ENCODE measurements at places on chromosomes 5 and 9.

DNA sequence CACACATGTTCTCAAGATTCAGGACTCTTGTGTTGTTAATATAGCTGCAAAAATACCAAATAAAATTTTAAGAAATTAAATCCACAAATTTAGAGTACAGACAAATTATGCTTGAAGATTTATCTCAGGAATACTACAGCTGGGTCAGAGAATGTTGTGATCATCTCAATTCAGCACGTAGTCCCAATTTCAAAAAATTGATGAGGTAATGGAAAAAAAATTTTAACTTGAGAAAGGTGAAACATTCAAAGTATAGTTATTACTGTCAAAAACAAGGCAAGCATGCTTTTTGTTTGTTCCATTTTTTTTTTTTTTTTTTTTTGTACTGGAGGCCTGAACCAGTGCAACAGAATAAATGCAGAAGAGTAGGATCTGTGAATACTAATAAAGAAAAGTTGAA lies 29.4 kb downstream of the ICE1 start:
- DNase-seq, result no peak

DNA sequence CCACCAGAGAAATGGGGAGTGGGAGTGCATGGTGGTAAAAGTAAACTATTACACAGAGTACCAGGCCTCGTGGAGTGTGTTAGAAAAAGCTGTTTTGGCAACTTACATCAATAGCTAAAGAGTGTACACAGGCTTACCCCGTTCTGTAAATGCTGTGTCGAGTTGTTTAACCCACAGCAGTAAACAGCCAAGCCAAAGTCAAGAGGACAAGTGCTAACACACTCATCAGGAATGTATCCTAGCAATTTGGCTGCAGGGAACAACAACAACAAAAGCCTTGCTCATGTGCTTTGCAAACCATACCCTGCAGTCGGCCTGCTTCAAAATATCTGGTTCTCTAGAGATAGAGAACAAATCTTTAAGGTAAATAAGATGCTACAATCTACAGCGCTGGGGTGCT lies 15.9 kb downstream of the DAP start:
- no peak for DNase-seq

- no peak for DNase-seq
Measured at GRCh38 chr9:88811511-88811910, 179.8 kb upstream of the S1PR3 start.

DNA sequence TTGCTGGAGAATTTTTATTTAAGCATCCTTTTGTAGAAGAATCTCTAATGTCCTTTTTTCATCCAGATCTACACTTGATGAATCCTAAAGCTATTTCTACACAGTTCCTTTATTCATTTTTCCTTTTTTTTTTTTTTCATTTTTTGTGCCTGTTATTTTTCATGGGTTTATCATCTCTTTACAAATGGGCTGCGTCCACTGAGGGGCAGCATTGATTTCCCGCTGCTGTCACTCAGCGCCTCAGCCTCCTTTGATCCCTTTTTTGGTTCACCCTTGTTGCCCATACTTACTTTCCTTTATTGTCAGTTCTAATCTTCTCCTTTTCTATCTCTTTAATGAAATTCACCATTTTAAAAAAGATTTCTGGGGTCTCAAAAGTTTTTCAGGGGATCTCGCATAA lies 5.7 kb upstream of the MSMP start:
- DNase-seq, result no peak

DNA sequence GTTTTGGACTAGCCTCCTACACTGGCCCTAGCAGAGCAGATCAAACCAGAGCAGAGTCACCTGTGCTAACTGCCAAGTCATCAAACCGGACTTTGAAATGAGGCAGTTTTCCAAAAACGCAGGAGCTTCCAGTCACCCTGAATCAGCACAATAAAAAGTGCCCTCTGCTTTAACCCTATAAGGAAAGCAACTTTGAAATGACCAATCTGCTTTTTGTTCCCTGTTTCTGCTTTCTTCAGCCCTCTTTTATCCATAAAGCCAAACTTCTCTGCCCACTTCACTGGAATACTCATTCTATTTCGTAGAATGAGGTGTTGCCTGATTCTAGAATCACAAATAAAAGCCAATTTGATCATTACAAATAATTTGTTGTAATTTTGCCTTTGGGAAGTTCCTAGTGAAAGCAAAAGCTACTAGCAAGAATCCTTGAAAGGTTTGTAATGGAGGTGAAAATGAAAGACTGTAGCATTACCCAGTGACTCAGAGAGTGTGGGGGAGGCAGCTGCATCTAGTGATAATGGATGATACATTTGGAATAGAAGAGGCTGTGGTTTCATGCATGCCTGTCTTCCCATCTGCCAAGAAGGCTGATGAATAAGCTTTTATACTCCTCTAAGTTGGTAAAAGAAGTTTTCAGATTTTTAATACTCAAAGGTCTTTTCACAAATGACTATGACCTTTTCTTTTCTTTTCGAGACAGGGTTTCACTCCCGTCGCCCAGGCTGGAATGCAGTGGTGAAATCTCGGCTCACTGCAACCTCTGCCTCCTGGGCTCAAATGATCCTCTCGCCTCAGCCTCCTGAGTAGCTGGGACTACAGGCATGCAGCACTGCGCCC lies 14.9 kb downstream of the SPAAR start:
- DNase-seq, result no peak

DNA sequence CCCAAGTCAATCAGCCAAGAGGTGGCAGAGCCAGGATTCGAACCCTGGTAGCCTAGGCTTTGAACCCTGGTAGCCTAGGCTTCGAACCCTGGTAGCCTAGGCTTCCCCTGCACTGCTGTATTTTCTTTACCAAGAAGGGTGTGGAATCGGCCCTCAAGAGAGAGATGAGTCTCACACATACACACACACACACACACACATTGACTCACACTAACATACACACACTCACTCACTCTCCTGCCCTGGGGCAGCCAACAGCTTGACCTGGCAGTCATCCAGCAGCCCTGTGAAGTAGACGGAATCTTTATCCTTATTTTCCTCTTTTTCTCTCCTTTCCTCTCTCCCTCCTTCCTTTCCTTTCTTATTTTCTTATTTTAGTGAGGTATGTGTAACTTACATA lies 55.4 kb upstream of the RPL26L1 start:
- DNase-seq, result no peak

- DNase-seq, result no peak
Measured at GRCh38 chr9:113476511-113476916, 13.0 kb downstream of the RGS3 start.

- DNase-seq, result no peak
Measured at GRCh38 chr9:129285979-129286772, 108.1 kb upstream of the IER5L start.

- DNase-seq, result no peak
Measured at GRCh38 chr9:90795871-90796317, 5.7 kb upstream of the SYK start.

GRCh38 chr5:29079771-29080170 lies 2041.4 kb upstream of the CDH9 start:
- DNase-seq, result no peak

- no peak for DNase-seq
Measured at GRCh38 chr5:159021901-159022556, 77.7 kb downstream of the EBF1 start.

DNA sequence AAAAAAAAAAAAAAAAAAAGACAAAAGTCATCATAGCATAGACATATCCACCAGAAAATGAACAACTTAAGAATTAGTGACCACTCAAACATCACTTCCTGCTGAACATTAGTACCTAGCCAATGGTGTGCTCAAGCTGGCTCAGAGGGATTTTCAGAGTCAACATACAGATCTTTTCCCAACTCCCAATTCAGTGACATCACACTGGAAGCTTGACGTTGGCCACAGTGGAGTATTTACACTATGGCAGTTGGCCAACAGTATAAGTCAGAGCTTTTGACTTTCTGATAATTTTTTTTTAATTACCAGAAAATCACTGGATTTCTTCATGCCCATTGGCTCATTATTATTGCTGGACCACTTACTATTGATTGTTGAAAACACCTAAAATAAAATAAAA lies 383.5 kb downstream of the ARHGEF28 start:
- DNase-seq, result no peak

GRCh38 chr9:127055745-127056402 lies 66.6 kb downstream of the ANGPTL2 start:
- DNase-seq, result no peak

DNA sequence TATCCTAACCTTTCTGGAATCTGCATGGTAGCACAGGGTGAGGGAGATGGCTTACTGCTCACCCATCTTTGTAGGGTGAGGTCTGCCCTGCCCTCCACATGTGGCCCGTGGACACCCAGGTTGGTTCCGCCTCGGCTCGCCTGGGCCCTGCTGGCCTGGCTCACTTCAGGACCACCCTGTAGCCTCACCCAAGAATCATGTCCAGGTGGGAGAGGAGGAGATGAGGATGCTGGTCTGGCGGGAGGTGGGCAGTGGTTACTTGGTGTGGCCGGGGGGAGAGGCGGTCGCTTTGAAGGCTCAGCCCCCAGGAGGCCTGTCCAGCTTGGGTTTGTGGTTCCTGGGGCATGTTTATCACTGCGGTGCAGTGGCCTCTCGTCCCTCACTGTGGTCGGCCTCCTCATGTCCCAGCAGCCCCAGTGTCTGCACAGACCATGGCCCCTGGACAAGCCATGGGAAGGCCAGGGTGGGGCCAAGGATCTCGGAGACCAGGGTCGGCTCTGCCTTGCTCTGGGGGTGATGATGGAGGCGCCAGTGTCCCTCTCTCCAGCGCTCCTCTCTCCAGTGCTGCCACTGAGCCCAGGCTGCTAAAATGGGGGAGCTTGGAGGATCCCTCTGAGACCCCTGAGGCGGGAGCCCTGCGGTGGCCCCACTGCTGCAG lies 4.6 kb downstream of the OBP2B start:
- DNase-seq, result no peak

DNA sequence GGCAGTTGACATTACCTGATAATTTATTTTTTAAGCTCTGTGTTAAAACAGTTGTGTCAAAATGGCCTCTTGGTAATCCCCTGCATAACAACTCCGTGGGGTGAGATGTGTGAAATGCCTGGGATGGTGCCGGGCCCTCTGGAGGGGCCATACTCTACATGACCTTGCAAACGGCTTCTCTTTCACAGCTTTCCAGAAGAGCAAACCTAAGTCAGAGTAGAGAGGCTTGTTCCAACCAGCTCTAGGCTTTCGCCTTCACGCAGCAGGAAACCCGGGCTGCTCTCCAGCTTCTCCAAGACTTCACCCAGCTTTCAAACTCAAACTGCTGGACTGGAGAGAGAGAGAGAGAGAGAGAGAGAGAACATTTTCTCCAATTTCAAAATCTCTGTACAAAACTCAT lies 120.1 kb downstream of the SNX18 start:
- peak; percentile 28 for DNase-seq

- DNase-seq, result no peak
Measured at GRCh38 chr9:120859361-120859760, 16.6 kb upstream of the PSMD5 start.

DNA sequence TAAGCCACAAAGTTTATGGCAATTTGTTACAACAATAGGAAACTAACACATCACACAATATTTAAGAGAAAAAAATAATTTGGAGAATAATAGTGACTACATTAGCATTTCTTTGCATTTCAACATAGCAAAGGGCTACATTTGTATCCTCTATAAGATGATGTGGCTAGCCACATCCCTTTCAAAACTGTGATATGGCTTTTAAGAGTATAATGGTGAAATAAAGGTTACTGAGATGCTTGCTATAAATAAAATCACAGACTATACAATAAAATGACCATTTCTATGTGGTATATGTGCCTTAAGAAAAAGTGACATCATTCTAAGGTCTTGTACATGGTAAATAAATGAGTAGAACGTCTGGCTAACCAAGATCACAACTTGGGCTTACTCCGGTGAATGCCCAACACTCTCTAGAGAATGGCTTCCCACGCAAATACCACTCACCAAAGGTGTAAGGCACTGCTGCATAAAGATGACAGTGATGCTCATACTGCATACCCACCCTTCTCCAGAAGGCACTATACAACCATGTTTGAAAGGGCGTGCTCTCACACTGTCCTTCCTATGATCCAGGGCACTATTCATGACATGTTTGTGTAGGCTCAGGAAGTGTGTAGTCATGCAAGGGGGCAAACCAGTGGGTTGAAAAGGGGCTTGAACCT lies 286.5 kb downstream of the MLLT3 start:
- peak; percentile 6 for DNase-seq

- DNase-seq, result no peak
Measured at GRCh38 chr5:141649972-141650371, 1.2 kb downstream of the FCHSD1 start.

GRCh38 chr9:19926774-19927173 lies 137.9 kb upstream of the SLC24A2 start:
- DNase-seq, result no peak

GRCh38 chr5:95949810-95950209 lies 11.8 kb downstream of the ELL2 start:
- DNase-seq, result no peak

DNA sequence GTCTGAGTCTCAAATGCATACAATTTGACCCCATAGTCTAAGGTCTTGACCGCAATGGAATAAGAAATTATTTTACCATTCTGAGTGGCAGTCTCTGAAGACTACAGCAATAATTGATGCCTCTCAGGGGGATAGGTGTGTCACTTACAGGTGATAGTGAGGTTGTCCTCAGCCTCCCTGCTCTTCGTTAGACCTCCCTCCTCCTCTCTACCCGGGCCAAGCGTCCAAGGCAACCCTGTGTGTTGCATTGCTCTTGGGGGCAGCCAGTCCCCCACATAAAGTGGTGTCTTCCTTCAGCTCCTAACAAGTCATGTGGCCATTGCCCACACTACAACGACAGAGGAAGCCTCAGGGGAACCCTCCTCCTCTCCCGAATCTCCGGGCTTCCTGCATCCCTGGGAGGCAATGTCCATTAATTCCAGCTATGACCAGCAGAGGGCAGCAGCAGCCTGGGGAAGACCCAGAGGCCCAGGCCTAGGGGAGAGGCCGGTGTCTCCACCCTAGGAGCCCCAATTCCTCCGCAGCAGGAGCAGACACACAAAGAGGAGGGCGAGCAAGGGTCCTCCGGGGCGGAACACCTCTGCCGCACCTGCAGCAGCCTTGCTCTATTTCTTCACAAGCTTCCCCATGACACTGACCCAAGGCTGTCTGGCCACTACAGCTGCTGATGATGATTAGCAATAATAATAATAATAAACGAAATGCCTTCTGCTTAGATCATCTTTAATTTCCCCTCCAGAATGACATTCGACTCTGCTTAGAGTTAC lies 134.8 kb downstream of the KCNIP1 start:
- peak; percentile 39 for DNase-seq

DNA sequence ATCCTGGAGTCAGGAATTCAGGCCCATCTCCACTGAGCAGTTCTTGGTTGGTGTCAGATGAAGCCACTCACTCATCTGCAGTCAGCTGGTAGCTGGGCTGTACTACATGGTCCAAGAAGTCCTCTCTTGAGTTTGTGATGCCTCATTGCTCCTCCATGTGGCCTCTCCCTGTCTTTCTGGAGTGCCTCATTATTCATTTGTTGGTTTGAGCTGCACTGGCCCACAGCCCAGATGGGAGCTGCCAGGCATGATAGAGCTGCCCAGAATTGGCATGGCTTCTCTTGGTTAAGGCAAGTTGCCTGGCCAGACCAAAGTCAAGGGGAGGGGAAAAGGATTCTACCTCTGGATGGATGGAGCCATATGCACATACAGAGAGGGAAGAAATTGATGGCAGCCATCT lies 8.0 kb downstream of the PTCD2 start:
- DNase-seq, result no peak
